ENCODE measurements at places on chromosomes 5 and 9.

DNA sequence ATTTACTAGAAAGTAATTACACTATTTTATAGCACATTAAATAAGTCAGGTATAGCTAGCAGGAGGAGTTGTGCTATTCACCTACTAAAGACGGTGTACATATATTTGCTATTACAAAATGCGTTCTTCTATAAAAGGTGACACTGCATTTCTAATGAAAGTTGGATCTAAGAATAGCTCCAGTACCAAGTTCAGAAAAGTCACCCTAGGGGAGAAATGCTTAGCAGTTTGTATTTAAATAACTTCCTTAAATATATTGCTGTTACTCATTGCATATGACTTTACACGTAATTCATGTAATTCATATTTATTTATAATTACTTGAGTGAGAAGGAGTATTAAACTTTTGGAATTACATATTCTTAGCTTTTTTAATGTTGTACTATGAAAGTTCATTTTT, 7.0 kb upstream of the SUB1 start:
- no peak for DNase-seq

DNA sequence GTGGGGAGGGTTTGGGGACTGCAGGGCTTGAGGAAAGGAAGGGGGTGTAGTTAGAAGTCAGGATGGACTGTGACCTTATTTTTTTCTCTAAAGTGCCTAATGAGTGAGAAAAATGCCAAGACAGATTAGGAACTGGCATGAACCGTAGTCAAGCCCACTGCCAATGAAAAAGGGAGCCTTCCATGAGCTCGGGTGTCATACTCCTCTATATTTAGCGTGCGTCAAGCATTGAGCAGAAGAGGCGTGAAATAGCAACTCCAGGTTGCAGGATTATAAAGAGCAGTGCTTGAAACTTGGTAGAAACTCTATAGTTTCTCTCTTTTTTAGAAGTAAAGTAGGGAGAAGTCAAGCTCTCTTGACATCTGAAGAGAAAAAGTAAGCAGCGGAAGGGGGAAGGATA, 1.8 kb downstream of the SGCD start:
- no peak for DNase-seq

DNA sequence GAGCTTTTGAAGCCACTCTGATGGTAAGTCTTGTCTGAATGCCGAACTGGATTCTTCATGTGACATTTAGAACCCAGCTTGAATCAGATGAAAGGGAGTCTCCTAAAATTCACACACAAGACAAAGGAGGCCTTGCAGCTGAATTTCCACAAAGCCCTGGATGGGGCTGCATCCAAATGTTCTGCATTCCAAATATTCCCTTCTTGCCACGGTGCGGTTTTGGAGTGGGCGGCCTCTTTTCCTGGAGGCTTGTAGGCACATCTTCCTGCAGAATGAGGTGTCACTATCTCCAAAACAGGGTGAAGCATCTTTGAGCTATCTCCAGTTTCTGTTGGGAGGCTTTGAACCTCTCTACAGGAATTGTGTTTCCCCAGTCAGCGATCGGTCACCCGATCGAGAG, 342.7 kb downstream of the ARHGEF28 start:
- no peak for DNase-seq

GRCh38 chr5:177361418-177362291, 3.9 kb downstream of the RGS14 start:
- DNase-seq = no peak

DNA sequence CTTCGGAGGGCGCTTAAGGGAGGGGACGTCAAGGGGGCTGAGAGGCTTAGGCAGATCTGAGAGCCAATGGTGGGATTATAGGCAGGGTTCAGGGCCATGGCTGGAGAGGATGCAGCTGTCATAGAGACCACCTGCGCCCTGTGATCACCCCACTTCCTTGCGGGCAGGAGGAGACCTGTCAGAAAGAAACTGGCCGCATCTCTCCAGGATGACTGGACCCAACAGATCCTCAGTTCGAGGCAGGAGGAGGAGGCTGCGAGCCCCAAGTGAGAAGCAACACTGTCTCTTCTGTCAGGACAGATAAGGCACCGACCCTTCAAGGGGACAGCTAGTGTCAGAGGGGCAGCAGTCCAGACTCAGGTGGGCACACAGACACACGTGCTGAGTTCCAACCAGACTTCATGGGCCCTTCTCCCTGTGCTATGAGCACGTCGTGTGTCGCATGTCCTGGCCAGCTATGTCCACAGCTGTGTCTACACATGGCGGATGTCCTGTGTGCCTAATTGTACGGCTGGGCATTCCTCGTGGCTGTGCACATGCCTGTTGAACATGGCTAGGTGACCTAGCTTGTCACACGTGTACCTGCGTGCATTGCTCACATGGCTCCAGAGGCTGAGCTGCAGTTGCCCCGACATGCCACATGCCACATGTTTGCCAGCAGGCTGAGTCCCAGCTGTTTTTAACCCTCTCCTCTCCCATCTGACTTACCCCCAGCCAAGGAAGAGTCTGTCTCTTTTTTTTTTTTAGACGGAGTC, 583 bp upstream of the AQP3 start:
- DNase-seq = no peak

GRCh38 chr9:117725426-117725887, 21.3 kb downstream of the TLR4 start:
- DNase-seq = no peak

DNA sequence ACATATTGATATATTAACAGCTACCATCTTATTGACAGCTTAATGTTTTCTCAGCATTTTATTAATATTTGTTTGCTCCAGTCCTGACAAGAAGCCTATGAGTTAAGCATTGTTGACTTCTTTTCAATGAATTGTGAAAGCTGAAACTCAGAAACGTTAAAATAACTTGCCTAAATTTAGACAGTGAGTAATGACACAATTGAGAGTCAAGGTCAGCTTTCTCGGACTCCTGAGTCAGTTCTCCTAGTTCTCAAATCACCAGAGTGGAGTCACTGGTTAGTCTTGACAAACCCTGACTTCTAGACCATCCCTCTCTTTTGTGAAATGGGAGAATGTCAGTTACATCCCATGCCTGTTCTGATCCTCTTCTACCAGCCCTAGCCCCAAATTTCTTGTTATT, 222.7 kb upstream of the ACO1 start:
- DNase-seq = no peak

DNA sequence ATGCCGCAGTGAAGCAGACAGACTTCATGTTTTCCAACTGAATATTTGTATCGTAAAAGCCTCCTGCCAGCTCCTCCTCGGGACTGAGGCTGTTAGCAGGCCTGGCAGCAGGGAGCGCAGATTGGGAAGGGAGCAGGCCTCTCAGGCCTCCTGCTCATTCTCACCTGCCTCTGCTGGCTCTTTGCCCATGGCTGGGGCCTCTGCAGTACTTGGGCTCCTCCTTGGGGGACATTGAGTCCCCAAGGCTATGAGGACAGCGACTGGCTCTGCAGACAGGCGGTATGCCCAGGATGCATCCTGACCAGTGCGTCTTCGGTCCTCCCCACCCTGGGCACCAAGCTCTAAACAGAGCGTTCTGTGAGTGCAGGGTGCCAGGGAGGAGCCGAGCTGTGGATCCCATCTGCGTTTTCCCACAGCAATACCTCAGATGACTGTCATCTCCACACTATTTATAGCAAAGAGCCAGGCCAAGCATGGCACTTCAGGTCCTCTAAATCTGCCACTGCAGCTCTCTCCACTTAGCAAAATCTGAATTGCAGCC, 38.7 kb downstream of the TSTD2 start:
- DNase-seq = no peak

Data from kidney epithelial cell (primary cell).